ENCODE measurements at places on chromosomes 6 and 20.

DNA sequence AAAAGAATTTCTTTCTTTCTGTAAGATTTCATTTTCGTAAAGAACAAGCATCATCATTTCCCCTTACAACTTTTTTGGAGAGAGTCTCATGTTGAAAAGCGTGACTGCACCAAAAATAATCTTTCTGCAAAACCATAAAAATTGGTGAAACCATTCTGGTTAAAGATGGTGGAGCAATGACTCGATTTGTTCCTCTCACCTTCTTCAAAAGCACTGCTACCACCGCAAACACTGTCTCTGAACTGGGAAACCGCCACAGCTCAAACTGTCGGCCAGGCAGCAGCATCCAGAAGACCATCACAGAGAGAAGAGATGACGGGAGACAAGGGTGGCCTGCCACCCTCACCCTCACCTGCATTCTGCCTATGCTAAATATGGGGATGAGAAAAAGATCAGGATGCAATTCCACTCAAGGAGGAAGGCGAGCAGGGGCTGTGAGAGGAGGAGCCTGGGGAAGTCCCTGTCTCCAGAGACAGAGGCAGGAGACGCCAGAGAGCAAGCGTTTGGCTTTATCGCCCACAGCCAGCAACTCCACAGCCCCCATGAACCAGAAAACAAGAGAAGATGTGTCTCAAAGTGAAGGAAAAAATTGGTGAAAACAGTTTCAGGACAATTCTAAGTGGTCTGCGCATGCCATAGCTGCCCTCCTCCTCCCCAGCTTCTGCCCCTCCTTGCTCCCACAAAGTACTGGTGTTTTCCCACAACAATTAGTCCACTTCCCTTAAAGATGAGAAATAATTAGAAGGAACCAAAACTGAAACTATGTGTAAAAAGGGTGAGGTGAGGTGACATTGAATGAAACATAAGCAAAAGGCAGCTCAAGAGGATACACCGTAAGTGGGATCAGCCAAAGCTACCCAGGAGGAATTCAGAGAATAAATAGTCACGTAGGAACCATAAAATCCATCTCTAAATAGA lies 255.5 kb downstream of the KIF16B start:
- H3K4me1 ChIP-seq = peaks cover 2% of the 10 kb centered on the region
- H3K27ac ChIP-seq = no peak overlapping the region
- DNase-seq = no peak
- no peak overlapping the region for H3K4me3 ChIP-seq

- H3K36me3 ChIP-seq = no peaks in the 10 kb centered on the region
- no peak overlapping the region for H3K4me3 ChIP-seq
- H3K27ac ChIP-seq = no peak overlapping the region
- no peaks in the 10 kb centered on the region for H3K27me3 ChIP-seq
- no peak for DNase-seq
- H3K4me1 ChIP-seq = peaks cover 3% of the 10 kb centered on the region
These were observed 172.6 kb upstream of the KCNG1 start for GRCh38 chr20:51195419-51195901.

GRCh38 chr6:36663504-36664446 lies 14.7 kb upstream of the CDKN1A start:
- H3K27me3 ChIP-seq = no peaks in the 10 kb centered on the region
- H3K4me1 ChIP-seq = peaks cover 30% of the 10 kb centered on the region
- no peak overlapping the region for H3K27ac ChIP-seq
- H3K36me3 ChIP-seq = no peaks in the 10 kb centered on the region
- no peak for DNase-seq

- no peaks in the 10 kb centered on the region for H3K36me3 ChIP-seq
- H3K27me3 ChIP-seq = no peaks in the 10 kb centered on the region
- no peak for DNase-seq
- no peak overlapping the region for H3K4me3 ChIP-seq
- H3K4me1 ChIP-seq = no peaks in the 10 kb centered on the region
- no peak overlapping the region for H3K27ac ChIP-seq
These were observed 69.9 kb downstream of the SESN1 start for GRCh38 chr6:109024784-109025183.

DNA sequence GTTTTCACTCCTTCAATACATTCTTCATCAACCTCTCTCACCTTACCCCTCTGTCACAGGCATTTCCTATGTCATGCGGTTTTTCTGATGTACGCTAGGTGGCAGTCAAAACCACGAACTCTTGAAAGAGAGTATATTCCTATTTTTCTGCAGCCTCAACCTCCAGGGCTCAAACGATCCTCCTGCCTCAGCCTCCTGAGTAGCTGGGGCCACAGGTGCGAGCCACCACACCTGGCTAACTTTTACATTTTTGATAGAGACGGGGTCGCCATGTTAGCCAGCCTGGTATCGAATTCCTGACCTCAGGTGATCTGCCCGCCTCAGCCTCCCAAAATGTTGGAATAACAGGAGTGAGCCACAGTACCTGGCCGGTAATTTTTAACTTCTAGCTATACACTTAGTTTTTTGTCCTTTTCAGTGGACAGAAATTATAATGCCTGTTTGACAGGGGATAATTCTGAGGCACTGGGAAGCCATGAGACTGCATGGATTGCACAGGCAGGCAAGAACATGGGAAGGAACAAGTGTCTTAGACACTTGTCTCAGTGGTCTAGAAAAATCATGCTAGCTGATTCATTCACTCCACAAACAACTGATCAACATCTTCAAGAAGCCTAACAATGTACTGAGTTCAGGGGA lies 22.5 kb upstream of the HFE start:
- H3K27me3 ChIP-seq = no peaks in the 10 kb centered on the region
- no peak for DNase-seq
- no peak overlapping the region for H3K4me3 ChIP-seq
- no peak overlapping the region for H3K27ac ChIP-seq
- no peaks in the 10 kb centered on the region for H3K36me3 ChIP-seq

GRCh38 chr6:169604076-169604475 lies 97.8 kb downstream of the WDR27 start:
- no peak overlapping the region for H3K4me3 ChIP-seq
- H3K4me1 ChIP-seq = no peaks in the 10 kb centered on the region
- H3K27me3 ChIP-seq = no peaks in the 10 kb centered on the region
- H3K27ac ChIP-seq = no peak overlapping the region
- H3K36me3 ChIP-seq = peaks cover 11% of the 10 kb centered on the region

DNA sequence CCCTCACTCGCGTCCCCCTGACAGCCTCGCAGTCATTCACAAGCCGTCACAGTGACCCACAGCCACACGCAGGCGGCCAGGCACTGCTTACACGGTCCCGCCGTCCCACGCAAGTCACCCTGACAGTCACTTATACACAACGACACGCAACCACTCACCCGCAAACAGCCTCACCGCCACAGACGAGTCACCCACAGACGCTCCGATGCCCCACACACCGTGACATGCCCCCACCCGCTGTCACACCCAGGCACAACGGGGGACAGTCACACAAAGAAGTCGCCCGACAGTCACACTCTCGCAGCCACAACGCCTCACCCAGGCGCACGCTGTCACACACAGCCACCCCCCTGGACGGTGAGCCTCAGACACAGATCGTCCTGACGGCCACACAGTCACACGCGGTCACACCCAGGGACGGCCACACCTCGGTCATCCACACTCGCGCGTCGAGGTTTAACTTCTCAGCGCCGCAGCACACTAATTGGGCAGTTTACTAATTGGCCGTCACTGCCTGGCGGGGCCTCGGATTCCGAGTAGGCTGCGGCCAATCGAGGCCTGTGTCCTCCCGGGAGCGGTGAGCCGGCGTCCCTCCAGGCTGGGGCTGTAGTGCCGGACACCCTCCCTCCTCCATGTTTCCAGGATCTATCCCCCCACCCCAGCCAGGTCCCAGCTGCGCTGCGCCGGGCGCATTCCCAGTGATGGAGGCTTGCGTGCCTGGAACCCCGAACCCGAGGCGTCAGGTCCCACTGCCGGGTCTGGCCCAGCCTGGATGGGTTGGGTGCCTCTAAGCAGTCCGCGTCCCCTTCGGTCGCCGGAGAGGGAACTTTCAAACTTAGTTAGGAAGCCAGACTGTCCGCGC lies 790 bp downstream of the TOX2 start:
- DNase-seq = no peak
- H3K4me1 ChIP-seq = peaks cover 13% of the 10 kb centered on the region
- peaks cover 8% of the 10 kb centered on the region for H3K27me3 ChIP-seq
- no peak overlapping the region for H3K27ac ChIP-seq
- peak overlapping the region; percentile 74 for H3K4me3 ChIP-seq
- no peaks in the 10 kb centered on the region for H3K36me3 ChIP-seq

DNA sequence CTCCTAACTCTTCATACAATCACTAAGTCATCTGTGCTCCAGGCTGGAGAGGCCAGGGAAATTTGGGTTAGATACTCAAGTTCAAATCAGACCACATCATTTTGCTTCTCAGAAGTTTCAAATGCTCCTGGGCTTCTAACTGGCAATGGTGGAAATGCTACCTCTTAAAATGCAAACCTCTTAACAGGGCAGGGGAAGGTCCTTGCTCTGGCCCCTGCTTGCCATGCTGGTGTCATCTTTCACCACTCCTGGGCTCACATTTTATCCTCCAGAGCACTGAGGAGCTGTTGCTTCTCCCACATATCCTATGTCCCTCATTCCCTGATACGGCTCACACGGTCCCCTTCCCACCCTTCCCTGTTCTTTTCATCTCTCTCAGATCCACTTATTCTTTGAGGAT lies 41.8 kb upstream of the NT5E start:
- H3K27ac ChIP-seq = no peak overlapping the region
- no peak for DNase-seq
- peaks cover 3% of the 10 kb centered on the region for H3K4me1 ChIP-seq
- no peaks in the 10 kb centered on the region for H3K36me3 ChIP-seq
- no peaks in the 10 kb centered on the region for H3K27me3 ChIP-seq
- H3K4me3 ChIP-seq = no peak overlapping the region

GRCh38 chr6:52352239-52353018 lies 9.5 kb upstream of the PAQR8 start:
- peaks cover 11% of the 10 kb centered on the region for H3K4me1 ChIP-seq
- no peak overlapping the region for H3K4me3 ChIP-seq
- no peaks in the 10 kb centered on the region for H3K36me3 ChIP-seq
- no peak for DNase-seq

GRCh38 chr6:46935687-46936086 lies 13.9 kb upstream of the ADGRF5 start:
- DNase-seq = no peak
- no peak overlapping the region for H3K27ac ChIP-seq
- H3K27me3 ChIP-seq = no peaks in the 10 kb centered on the region

DNA sequence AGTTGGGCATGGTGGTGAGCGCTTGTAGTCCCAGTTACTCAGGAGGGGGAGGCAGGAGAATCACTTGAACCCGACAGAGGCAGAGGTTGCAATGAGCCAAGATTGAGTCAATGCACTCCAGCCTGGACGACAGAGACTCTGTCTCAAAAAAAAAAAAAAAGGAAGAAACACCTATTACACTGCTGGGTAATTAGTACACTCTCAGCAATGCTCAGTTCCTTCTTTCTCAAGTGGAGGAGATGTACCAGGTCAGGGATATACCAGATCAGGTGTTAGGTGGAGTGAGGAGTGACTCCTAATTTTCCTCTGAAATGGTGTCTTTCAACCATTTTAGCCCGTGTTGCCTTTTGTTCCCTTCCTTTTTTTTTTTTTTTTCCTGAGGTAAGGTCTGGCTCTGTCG lies 30.0 kb upstream of the UBR2 start:
- H3K27me3 ChIP-seq = no peaks in the 10 kb centered on the region
- H3K36me3 ChIP-seq = no peaks in the 10 kb centered on the region
- DNase-seq = no peak
- no peaks in the 10 kb centered on the region for H3K4me1 ChIP-seq
- no peak overlapping the region for H3K4me3 ChIP-seq

- no peaks in the 10 kb centered on the region for H3K27me3 ChIP-seq
- no peaks in the 10 kb centered on the region for H3K36me3 ChIP-seq
- H3K27ac ChIP-seq = no peak overlapping the region
- no peak overlapping the region for H3K4me3 ChIP-seq
- no peak for DNase-seq
These were observed 198.6 kb upstream of the THBS2 start for GRCh38 chr6:169452117-169452868.

DNA sequence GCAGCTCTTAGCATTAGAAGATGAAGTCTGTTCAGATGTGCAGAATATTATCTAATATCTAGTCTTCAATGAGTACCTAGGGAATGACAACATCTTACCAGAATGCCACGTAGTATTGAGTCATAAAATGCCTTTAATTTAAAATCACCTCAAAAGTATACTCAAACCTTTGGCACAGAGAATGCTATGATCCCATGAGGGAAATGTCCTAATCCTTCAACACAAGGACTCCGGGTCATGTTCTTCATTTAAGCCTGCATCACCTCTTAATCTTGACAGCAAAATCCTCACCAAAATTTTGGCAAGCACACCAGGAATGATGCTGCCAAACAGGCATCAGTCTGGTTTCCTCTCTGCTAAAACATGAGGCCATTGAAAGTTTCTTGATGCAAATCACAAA lies 23.6 kb upstream of the MARCKS start:
- H3K27me3 ChIP-seq = no peaks in the 10 kb centered on the region
- no peak overlapping the region for H3K4me3 ChIP-seq
- no peak for DNase-seq
- no peak overlapping the region for H3K27ac ChIP-seq

DNA sequence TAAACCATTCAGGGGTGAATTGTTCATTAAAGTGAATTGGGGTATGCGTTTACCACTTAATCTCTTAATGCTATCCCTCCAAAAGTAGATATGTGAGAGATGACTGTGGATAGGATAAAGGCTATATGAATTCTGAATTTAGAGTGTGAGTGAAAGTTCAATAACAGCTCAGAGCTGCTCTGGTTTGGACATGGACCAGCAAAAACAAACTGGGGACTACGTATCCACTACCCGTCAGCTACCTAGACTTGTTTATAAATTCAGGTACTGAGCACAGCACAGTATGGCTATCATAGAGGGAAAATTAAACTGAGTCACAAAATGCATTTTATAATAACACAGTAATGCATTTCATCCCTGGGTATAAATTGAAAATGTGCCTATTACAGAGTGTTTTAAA lies 44.4 kb downstream of the HDDC2 start:
- no peak overlapping the region for H3K27ac ChIP-seq
- no peak overlapping the region for H3K4me3 ChIP-seq
- no peaks in the 10 kb centered on the region for H3K36me3 ChIP-seq
- H3K27me3 ChIP-seq = no peaks in the 10 kb centered on the region

DNA sequence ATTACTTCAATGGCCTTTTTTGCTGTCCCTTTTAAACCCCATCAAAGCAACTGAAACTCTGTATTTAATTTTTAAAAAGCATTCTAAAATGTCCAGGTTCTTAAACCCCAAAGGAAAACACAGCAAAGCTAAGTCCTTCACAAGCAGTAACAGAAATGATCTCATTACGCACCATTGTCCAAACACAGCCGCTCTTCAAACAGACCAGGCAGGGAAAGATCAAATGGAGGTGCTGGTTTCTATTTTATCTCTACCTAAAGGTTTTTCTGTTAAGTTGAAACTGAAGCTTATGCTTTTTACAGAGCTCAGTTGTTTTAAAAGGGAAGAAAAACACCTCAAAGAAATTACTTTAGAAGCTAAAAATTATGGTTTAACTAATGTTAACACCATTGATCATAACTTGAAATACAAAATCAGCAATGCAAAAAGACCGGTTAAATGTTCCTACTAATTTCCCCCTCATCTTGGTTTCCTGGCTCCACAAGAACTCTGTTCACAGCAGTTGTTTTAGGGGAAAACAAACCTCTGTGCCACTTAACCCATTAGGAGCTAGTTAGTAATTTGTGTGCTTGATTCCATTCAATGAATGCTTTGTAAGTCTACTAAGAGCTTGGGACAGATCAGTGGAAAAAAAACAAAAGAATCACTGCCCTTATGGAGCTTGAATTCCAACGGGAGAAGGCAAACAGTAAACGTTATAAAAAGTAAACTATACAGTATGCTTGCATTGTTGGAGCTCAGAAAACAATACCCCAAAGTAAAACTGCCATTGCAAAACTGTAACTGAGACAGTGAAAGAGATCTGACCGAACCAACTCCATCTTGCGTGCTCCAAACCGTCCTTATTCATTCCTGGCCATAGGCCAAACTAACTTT lies 87.4 kb downstream of the CD24 start:
- H3K36me3 ChIP-seq = no peaks in the 10 kb centered on the region
- H3K27me3 ChIP-seq = no peaks in the 10 kb centered on the region
- H3K27ac ChIP-seq = no peak overlapping the region
- no peak overlapping the region for H3K4me3 ChIP-seq
- H3K4me1 ChIP-seq = no peaks in the 10 kb centered on the region
- DNase-seq = peak; percentile 24
